ENCODE measurements at places on chromosomes 16 and 17. TPM values are rescaled to one million over a fixed set of nuclear protein-coding genes. Genes with fewer than 3 reads are reported as not detected.

The PPY gene
- not detected for total RNA-seq

The KRTAP4-5 gene
- not detected for total RNA-seq

The ZFPM1 gene
- total RNA-seq = 5.6 TPM

The TBC1D3I gene
- 0.23 TPM for total RNA-seq

The ABCC12 gene
- 0.09 TPM for total RNA-seq

The KRT12 gene
- not detected for total RNA-seq

The EVI2A gene
- not detected for total RNA-seq

The KCNJ2 gene
- 0.09 TPM for total RNA-seq

The TUBB3 gene
- total RNA-seq = 167 TPM

The CRISPLD2 gene
- 3.0 TPM for total RNA-seq

The INTS2 gene
- 13.3 TPM for total RNA-seq

The KRTAP4-12 gene
- total RNA-seq = not detected

The C16orf89 gene
- not detected for total RNA-seq

The TBC1D26 gene
- total RNA-seq = not detected

The TMEM132E gene
- not detected for total RNA-seq

The CDRT15 gene
- not detected for total RNA-seq

The ASPA gene
- not detected for total RNA-seq

Data from A549 treated with RU486 at 1 μM for 4 hours (cell line).